Naive B cell (primary cell): ENCODE measurements at places on chromosomes 6 and 20. TPM values are rescaled to one million over a fixed set of nuclear protein-coding genes. Genes with fewer than 3 reads are reported as not detected.

The TRIM15 gene
- polyA plus RNA-seq: not detected

The DCDC2 gene
- polyA plus RNA-seq: not detected

The ENPP4 gene
- polyA plus RNA-seq: 5.3 TPM

The STAU1 gene
- 29.3 TPM for polyA plus RNA-seq

The ISM1 gene
- polyA plus RNA-seq: not detected

The PPP1R3D gene
- not detected for polyA plus RNA-seq

The ELOVL2 gene
- polyA plus RNA-seq: not detected

The APOM gene
- polyA plus RNA-seq: 14.3 TPM

The DPPA5 gene
- not detected for polyA plus RNA-seq

The EPHA7 gene
- not detected for polyA plus RNA-seq

The ADTRP gene
- polyA plus RNA-seq: not detected

The SASH1 gene
- polyA plus RNA-seq: not detected

The CFB gene
- polyA plus RNA-seq: 1.3 TPM

The ACTL10 gene
- polyA plus RNA-seq: 4.8 TPM

The BPIFA1 gene
- polyA plus RNA-seq: not detected

The MUCL3 gene
- not detected for polyA plus RNA-seq

The OR2J3 gene
- not detected for polyA plus RNA-seq

The TP53TG5 gene
- polyA plus RNA-seq: 0.27 TPM

The EYS gene
- polyA plus RNA-seq: 0.18 TPM

The NECAB3 gene
- 1.0 TPM for polyA plus RNA-seq

The WFDC5 gene
- polyA plus RNA-seq: not detected

The TSBP1 gene
- not detected for polyA plus RNA-seq
